ENCODE measurements at places on chromosomes 16 and 17.

DNA sequence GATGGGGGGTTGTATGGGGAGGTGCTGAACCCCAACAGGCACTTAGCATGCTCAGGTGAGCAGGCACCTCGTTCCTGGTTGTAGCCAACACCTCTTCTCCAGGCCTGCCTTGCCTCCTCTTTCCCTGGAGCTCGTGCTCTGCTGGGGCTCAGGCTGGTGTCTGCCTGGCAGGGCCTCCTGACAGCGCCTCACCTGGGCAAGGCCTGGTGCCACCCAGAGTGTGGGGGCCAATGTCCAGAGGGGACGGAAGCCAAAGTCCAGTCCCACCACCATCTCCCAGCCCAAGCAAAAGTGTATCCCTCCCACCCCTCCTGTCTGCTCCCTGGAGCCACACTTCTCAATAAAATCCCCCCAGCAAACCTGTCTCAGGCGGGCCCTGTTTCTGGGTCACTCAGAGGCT is 304.2 kb upstream of the TNRC6C start:
- no peak for DNase-seq

DNA sequence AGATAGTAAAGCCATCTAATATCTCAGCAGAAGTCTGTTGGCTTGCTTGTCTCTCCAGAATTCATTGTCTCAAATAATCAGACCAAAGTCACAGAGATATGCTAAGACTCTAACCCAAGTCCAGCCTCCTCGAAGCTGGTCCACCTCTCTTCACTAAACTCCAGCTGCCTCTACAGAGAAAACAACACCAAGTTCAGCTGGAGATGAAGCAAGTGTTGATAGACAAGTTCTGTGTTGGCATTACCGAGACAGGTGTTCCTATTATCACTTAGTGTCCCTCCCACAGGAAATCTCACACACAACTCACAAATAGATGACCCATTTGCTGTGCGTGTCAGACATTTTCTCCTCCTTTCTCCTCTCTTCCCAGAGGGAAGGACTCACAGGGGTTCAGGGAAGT is 164.4 kb upstream of the ANKFN1 start:
- DNase-seq: no peak

DNA sequence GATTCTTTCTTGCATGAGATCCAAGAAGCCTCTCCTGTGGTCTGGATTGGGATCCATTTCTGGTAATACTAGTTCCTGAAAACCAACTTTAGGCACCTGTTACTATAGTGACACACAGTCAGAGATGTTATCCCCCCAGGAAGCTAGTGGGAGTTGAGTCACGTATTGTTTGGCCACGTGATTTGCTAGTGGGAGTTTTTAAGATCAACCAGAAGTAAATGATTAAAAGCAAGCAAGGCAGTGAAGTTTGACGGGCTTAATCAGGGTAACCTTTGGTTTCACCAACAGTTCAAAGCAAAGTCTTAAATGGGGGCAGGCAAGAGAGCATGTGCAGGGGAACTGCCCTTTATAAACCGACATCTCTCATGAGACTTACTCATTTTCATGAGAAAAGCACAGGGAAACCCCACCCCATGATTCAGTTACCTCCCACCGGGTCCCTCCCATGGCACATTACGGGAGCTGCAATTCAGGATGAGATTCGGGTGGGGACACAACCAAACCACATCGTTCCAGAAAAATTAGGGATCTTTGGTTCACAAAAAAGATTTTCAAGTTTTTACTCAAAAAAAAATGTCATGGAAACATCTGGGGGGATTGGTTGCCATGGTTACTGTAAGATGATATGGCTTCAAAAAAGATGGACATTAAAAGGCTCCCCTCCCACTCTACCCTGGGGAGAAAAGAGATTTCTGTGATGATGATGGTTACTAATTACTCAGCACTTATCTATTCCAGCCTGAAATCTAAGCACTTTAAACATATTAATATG is 483.1 kb upstream of the ERCC4 start:
- peak; percentile 40 for DNase-seq

DNA sequence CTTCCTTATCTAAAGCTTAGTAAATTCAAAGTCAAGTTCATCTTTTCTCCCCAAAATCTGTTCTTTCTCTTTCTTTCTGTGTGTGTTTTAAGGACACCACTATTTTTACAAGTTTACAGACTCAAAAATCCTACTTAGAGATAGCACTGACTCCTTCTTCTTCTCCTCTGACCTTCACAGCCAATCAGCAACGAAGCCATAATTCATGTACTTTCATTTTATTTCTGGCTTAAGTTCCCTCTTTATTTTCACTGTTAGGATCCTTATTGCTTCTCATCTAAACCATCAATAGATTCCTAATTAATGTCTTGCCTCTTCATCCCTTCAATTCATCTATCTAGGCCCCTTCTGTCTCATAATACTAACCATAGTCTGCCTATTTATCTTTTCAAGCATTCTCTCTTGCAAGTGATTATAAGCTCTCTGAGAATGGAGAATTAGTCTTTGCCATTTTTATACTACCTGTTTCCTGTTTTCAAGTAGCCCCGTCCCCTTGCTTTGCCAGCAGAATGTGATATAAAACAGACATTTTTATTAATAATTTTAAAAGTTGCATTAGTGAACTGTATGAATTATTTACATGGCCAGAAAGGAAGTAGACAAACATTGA is 27.0 kb downstream of the CDC27 start:
- no peak for DNase-seq

DNA sequence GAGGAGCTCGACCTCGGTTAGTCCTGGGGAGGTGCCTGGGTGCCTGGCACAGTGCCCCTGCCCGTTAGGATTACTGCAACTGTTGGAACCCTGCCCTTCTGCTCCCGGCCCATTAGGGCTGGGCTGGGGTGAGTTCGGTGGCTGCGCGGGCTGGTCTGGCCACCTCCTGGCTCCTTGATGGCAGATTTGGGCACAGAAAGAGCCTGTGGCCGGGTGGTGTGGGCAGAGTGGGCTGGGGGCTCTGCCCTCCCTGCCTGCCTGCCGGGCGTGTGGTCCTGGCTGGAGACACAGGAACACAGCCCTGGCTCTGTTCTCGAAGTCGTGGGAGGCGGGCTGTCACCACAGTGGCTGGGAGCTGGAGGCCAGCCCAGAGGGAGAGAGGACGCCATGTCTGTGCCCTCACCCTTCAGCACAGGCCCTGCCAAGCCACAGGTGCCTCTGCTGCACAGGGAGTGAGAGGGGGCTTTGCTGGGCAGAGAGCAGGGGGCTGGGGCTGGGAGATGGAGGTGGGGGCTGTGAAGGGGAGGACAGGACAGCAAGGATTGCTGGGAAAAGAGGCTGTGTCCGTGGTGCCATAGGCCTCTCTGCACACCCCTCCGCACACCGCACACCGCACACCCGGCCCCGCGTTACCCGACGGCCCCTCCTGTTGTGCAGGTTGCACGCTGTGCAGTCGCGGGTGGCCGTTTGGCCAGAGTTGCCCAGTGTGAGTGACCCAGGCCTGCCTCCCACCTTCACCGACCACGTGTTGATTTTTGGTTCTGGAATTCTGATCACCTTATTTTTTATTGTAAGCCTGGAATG is 236.6 kb upstream of the GSE1 start:
- peak; percentile 43 for DNase-seq

GRCh38 chr16:51151435-51151960 is 428 bp upstream of the SALL1 start:
- peak; percentile 87 for DNase-seq

GRCh38 chr16:30896889-30897733 is 697 bp downstream of the CTF1 start:
- DNase-seq: peak; percentile 90

All from AG10803 (cell line).